ENCODE measurements at places on chromosomes 4 and X. TPM values are rescaled to one million over a fixed set of nuclear protein-coding genes. Genes with fewer than 3 reads are reported as not detected.

GRCh38 chr4:56513517-56513916, 7.9 kb downstream of the ARL9 start:
- no peak for DNase-seq

GRCh38 chr4:62455871-62456270, 1255.7 kb downstream of the ADGRL3 start:
- DNase-seq = no peak

DNA sequence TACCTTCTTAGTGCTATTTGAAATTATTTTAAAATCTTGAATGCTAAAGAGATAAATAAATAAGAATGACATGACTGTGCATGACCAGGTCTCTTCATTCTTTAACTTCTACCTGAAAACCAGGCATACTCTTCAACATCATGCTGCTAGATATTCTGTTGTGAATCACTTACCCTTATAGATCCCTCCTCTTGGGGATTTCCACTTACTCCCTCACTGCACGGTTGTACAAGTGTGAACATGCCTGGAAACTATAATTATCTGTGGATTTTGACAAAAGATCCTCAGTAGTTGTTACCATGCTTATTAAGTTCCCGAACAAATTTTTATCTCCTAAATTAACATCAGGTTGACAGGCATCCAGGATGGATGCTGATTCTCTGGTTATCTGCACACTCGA, 54.3 kb downstream of the ADGRL3 start:
- no peak for DNase-seq

DNA sequence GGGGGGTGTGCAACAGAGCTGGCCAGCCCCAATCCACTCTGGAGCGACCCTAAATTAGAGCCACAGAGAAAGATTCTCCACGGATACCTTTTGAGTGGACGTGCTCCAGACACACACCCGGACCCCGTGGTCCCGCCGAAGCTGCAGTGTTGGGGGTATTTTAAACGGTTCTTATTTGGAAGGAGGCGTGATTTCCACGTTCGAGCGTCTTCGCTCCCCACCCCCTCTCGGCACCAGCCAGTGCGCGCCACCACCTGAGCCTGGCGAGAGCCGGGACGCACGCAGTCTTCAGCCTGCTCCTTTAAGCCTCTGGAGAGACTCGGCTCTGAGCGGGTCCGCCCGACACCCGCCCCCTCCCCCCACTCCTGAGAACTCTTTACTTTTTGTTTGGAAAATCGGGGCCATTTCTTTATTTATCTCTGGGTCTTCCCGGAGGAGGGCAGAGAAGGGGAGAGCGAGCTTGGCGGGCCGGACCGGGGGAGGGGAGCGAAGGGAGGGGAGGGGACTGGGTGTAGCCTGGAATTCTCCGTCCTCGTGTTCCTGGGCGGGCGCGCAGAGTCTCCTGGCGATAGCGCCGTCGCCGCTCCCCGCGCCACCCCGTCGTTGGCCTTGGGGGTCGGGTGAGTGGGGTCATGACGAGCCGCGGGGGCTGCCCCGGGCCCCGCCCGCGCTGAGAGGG, 668 bp upstream of the PTCHD1 start:
- no peak for DNase-seq

The ATP1B4 gene
- total RNA-seq = not detected

The PLS3 gene
- 35.0 TPM for total RNA-seq

The AGTR2 gene
- total RNA-seq = 0.13 TPM

Data from Right ventricle myocardium superior (tissue), 1 donor.